ENCODE measurements at places on chromosomes 11 and 22.

GRCh38 chr22:43277987-43278601, 65.1 kb downstream of the SCUBE1 start:
- DNase-seq = no peak

- no peak for DNase-seq
Measured at GRCh38 chr11:33689501-33689900, 11.1 kb downstream of the C11orf91 start.

DNA sequence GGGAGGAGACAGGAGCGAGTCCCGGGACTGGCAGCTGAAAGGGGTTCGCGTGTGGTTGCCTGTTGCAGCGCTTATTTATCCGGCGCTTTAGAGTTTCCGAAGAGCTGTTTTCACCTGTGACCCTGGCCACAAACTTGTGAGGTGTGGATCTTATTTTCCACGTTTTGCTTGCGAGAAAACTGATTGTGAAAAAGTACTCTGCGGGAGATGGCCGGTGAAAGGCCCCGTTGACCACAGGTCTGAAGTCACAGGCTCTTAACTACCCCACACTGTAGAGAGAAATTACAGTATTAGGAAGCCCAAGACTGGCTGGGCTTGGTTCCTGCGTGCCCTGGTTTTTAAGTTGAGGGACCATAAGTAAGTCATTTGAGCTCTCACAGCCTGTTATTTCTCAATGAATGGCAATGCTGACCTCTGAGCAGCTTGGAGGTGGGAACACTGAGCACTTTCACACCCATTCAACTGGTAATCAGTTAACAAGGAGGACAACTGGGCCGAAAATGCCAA, 379 bp upstream of the RAB38 start:
- no peak for DNase-seq

DNA sequence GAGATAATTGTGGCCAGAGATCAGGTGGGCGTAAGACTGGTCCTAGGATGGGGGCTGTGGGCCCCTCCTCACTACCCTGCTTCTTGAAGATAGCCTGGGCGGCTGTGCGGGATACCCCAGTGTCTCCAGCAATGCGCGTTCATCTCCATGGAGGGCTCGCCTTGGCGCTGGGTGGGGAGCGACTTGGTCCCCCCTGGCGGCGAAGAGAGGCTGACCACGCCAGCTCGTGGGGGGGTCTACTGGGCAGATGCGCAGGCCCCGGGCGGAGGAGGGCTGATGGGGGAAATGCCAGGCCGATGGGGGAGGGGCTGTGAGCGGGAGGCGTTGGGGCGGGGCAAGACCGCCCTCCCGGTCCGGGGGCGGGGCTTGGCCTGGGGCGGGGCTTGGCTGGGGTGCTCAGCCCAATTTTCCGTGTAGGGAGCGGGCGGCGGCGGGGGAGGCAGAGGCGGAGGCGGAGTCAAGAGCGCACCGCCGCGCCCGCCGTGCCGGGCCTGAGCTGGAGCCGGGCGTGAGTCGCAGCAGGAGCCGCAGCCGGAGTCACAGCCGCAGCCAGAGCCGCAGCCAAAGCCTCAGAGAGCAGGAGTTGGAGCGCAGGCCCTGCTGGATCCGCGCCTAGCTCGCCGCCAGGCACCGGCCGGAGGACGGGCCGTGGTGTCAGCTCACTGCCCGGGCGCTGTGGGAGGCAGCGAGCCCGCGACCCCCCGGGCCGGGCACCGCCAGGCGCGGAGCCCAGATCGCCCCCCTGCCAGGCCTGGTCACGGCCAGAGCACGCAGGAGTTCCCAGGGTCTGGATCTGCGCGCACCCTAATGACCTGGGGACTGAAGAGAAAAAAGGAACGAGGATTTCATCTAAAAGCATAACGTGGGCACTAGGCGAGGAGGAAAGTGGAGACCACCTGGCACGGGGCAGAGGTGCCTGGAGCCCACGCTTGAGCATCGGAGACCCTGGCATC, at the start of gene SLC35E4:
Gene SLC35E4 (plus strand): TSS at position 509 of the 953 bp plus-strand sequence. CDS start 670 bp downstream, outside the sequence.
- DNase-seq = peak; percentile 98

- DNase-seq = no peak
Measured at GRCh38 chr11:17695454-17696441, 23.6 kb upstream of the MYOD1 start.

- no peak for DNase-seq
Measured at GRCh38 chr11:32266601-32267000, 168.7 kb downstream of the WT1 start.

GRCh38 chr11:75190652-75191329, 39.9 kb downstream of the SLCO2B1 start:
- DNase-seq = no peak

GRCh38 chr11:128412847-128413791, 174.2 kb downstream of the ETS1 start:
- DNase-seq = no peak

DNA sequence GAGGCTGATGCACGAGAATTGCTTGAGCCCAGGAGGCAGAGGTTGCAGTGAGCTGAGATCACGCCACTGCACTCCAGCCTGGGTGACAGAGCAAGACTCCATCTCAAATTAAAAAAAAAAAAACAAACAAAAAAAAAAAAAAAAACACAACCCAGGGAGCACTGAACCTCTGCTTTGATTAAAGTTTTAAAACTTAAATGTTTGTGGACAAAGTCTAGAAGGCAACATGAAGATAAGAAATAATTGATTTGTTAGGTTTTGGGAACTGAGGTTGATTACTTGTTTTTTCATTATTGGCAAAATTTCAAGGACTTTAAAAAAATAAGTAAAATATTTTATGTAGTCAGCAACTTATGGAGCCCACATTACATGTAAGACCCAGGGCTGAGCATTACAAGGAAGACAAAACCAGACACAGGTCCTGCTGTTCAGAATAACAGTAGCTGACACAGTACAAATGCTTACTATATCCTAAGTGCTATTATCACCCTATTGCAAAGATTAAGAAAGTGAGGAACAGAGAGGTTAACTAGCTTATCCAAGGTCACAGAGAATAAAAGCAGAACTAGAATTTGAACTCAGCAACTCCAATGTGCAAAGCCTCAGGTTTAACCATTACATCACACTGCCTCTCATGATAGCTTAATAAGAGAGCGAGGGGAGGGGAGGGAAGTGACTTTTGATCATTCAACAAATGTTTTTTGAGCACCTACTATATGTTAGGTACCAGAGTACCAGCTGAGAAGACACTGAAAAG, 2.3 kb upstream of the CRY2 start:
- no peak for DNase-seq

GRCh38 chr22:49849161-49850020, 4.3 kb upstream of the ZBED4 start:
- no peak for DNase-seq

GRCh38 chr11:124873951-124874350, 8.7 kb downstream of the ROBO3 start:
- no peak for DNase-seq

- no peak for DNase-seq
Measured at GRCh38 chr11:126805870-126806269, 194.7 kb downstream of the KIRREL3 start.

GRCh38 chr22:19406281-19406811, 25.2 kb downstream of the HIRA start:
- no peak for DNase-seq

GRCh38 chr11:69040581-69041260, 8.0 kb upstream of the TPCN2 start:
- no peak for DNase-seq

DNA sequence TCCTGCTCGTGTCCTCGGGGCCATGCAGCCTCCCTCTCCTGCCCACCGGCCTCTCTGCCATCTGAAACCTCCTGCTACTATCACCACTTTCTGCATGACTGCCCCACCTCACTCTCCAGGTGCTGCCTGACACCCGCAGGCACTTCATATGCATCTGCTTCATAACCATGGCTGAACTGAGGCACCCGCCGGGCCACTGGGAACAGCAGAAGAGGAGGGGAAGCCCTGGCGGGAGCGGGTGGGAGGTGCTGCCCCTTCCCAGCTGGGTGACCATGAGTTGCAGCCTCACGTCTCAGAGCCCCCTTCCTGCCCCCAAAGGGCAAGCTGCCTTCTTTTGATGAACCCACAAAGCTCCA, 21.7 kb upstream of the PICK1 start:
- no peak for DNase-seq

DNA sequence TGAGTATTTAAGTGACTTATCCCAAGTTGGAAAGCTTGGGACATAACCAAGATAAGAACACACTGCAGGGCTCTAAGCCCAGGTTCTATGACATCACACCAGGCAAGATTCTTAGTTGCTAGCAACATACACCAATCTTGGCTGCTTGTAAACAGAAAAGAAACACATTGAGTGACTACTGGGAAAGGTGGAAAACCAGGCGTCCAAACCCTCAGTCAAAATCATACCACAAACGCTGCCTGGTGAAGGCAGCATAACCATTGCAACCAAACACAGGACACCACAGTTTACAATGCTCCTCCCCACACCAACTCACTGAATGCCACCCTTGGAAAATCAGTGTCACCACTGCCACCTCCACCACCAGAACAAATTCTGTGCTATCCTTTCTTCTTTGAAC, 379.9 kb downstream of the TTC28 start:
- no peak for DNase-seq

- no peak for DNase-seq
Measured at GRCh38 chr22:20565079-20565734, 57.8 kb downstream of the MED15 start.

DNA sequence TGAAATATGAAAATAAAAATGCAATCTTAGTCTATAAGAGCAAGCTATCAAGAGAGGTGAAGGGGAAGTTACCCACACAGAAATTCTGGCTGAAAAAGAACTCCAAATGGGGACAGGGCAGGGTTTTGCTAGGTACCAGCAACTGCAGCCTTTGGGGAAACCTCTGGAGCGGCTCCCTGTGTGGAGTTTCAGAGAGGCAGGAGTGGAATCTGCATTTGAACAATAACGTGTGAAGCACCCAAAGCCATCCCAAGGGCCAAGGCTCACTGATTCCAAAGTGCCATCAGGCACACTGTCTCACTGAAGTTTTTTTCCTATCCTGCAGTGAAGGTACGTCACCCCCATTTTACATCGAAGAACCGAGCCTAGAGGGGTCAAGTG, 87.8 kb downstream of the KCNC1 start:
- DNase-seq = no peak

- DNase-seq = no peak
Measured at GRCh38 chr11:3367221-3367620, 11.7 kb downstream of the ZNF195 start.

- DNase-seq = no peak
Measured at GRCh38 chr11:16505481-16505880, 149.1 kb upstream of the SOX6 start.

GRCh38 chr22:30654361-30654760, 13.3 kb downstream of the DUSP18 start:
- DNase-seq = no peak

DNA sequence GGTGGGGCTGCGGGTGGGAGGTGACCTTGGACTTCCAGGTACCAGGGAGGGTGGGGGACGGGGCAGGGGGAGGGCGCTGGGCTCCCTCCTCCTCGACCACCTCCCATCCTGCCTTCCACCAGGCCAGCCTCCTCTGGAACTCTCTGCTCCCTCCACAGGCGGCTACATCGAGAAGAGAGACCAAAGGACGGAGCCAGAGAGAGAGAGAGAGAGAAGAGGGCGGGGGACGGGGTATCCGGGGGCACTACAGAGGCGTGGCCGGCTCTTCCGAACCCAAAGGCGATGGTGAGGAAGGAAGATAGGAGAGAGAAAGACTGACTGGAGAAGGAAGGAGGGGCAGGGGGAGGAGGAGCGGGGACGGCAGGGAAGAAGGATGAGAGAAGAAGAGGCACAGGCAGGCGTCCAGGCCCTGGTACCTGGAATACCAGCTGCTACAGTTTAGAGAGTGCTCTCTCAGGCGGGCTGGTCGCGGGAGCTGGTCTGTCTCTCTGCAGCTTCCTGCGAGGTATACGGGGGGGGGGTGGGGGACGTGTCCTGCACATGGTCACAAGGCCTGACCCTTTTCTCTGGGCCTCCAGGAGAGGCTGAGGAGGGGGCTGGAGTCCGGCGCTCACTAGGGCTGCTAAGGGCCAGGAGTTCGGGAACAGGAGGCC, 38.0 kb downstream of the IGSF9B start:
- no peak for DNase-seq

GRCh38 chr22:50274311-50274710, 4.1 kb upstream of the MAPK11 start:
- peak; percentile 30 for DNase-seq

GRCh38 chr11:68439355-68440065, 21.0 kb upstream of the PPP6R3 start:
- DNase-seq = no peak

- no peak for DNase-seq
Measured at GRCh38 chr11:33448461-33449130, 191.4 kb downstream of the HIPK3 start.

DNA sequence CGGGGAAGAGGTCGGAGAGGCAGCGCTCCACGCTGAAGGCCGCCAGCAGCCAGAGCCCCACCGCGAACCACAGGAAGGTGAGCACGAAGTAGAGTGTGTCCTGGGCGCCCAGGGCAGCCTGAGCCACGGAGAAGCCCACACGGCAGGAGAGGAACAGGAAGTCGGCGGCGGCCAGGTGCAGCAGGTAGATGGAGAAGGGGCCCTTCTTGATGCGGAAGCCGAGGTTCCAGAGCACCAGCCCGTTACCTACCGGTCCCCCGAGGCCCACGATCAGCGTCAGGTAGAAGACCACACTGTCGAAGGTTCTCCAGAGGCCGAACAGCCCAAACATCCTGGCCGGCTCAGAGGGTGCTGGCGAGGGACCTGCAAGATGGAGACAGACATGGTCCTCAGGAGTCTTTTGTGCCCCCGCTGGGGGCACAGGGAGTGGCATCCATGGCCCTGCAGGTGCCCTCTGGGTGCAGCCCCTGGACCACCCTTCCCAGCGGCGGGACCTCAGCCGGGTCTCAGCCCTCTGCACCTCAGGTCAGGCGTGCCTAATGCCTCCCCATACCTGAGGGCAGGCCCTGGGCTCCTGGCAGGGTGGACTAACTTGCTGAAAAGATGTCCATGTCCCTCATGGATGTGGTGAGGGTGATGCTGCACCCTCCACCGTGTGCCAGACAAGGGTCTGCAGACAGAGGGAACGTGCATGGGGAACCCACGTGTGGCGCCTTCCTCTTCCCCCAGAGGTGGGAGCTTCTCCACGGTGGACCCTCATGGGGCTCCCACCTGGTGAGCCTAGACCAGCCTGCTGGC, at the start of gene MRGPRG:
Gene MRGPRG (minus strand): TSS at position 331 of the 798 bp plus-strand sequence. CDS start 0 bp downstream, at position 331.
- no peak for DNase-seq

- DNase-seq = no peak
Measured at GRCh38 chr11:113065330-113065729, 104.1 kb downstream of the NCAM1 start.

DNA sequence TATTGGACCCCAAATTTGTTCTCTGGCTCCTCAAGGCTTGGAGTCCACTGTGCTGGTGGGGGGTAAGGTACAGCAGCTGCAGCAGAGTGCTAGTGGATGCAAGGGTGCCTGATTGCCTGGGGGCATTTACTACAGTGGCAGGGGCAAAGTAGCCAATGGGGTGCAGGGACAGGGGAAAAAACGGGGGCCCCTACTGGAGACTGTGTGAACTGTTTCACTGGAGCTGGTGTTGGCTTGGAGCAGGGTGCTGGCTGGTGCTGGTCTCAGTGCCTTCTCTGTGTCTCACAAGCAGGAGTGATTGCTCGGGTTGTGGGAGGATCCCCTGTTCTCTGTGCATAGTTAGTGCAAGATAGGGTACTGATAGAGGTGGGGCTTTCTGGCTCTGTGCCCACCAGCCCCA, 935.9 kb downstream of the JRKL start:
- DNase-seq = no peak

- DNase-seq = no peak
Measured at GRCh38 chr11:114367244-114367957, 32.9 kb downstream of the C11orf71 start.

- DNase-seq = no peak
Measured at GRCh38 chr11:47980907-47981621, 705 bp downstream of the PTPRJ start.

Measured in activated CD4-positive, alpha-beta T cell treated with anti-CD3 and anti-CD28 coated beads for 4 hours (primary cell).